ACHN (cell line): ENCODE measurements at places on chromosomes 12 and 14.

- DNase-seq, result no peak
Measured at GRCh38 chr12:115380546-115381120, 696.7 kb upstream of the TBX3 start.

DNA sequence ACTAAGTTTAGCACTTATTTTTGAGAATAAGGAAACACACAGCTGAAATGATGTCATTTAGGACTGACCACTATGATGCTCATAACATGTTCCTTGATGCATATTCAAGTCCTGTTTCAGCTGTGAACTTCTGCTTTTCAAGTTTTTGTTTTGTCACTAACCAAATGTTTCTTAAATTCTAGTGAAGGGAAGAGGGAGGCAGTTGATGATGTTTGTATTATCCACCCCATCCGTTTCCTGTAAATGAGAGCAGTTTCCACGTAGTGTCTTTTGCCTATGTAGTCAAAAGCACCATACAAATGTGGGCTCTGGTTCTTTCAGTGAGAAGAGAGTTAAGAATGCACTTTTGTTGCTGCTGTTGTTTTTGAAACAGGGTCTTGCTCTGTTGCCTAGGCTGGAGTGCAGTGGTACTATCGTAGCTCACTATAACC, 491.8 kb downstream of the PCNX1 start:
- no peak for DNase-seq

DNA sequence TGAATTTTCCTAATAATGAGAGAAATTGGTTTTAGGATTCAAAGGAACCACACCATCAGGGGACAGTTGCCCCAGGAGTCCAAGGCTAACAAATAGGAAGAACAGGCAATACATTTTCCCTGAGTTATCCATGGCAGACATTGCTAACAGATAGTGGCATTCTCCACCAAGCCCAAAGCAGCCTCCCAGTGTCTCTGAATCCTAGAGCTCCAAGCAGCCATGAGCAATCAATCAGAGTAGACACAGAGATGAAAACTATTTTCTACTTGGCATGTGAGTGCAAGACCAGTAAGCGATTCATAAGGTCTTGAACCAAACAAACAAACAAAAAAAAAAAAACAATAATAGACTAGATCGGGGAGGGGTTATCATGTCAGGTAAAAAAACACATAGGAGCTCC, 515.7 kb downstream of the MED13L start:
- DNase-seq, result no peak

GRCh38 chr12:87107766-87108165, 851.6 kb upstream of the MGAT4C start:
- DNase-seq, result no peak

- DNase-seq, result no peak
Measured at GRCh38 chr12:46718495-46718894, 107.3 kb downstream of the SLC38A4 start.

DNA sequence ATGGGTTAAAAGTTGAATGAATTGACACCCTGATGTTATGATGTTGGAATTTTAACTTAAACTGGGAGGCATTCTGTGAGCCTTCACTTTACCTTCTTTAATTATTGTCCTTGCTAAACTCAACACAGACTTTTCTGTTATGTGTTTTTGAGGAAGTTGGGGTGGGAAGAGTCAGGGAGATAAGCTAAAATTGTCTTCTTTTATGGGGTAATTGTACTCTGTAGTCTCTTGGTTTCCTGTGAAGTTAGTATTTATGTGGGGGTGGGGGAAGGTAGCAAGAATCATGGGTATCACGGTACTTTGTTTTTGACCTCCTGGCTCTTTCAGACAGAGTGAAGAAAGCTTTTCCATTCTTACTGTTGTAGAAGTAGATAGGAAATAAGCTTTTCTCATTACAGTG, 32.9 kb downstream of the RAB21 start:
- no peak for DNase-seq

DNA sequence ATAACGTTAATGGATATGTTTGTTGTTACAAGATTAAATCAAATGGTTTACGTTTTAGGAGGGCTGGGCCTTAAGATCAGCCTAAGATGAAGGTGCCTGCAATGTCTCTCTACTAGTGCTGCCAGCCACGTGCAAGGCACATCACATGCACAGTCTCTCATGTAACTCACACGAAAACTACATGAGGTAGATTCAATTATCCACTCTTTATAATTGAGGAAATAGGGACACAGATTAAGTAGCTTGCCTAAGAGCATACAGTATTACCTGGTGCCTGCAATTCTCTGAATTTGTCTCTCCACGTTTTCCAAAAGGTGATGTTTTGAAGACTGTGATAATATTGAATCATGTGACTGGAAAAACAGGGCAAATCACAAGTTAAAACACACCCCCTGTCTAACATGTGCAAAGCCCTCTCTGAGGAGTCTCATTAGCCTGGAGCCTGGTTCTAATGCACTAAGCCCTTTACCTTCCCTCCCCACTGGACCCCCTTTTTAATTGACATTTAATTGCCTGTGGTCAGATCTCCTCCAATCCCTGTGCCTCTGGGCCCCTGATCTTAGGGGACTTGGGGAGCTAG, 14.6 kb upstream of the ATP2A2 start:
- DNase-seq, result no peak

DNA sequence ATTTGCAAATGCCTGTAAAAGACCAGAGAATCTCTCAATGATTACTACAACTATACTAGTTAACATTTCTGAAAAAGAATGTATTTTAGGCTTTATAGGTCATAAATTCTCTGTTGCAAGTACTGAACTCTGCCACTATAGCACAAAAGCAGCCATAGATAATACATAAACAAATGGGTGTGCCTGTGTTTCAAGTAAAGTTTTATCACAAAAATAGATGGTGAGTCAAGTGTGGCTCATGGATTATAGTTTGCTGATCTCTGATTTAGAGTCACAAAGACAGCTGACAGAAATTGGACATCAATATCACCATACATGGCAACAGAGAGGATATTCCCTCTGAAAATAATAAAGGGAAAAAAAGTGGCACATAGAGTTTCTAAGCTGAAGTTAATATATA, 68.1 kb downstream of the FSCB start:
- DNase-seq, result no peak

GRCh38 chr12:15859116-15859515, 23.1 kb upstream of the STRAP start:
- no peak for DNase-seq

DNA sequence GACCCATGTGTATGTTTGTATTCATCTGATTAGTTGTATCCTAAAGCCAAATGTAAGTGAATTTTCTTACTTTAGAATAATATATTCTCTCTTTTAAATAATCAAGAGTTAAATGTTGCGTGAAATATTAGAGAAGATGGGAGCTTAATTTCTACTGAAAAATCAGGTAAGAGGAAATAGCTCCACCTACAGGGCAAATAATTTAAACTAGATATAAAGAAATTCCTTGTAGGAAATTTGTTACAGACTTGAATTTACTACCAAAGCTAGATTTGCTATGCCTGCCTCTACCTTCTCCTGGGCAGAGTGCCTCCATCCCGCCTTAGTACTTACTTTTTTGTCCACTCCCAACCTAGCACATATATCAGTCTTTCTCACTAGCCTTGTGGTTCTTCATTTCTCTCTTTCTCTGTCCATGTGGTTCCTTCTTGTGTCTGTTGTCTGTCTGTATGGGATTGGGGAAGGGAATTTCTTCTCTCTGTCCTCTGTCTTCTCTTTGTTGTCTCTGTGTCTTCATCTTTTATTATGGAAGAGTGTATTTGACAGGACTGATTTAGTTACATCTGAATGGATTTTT, 44.7 kb downstream of the PALS1 start:
- DNase-seq, result peak; percentile 62

- peak; percentile 75 for DNase-seq
Measured at GRCh38 chr14:93103392-93104080, 12.2 kb downstream of the ITPK1 start.

GRCh38 chr14:75522224-75522982, at the start of gene BATF:
TSS of gene BATF (plus strand) at chr14:75522469. CDS start at chr14:75522683, 214 bp downstream.
- no peak for DNase-seq

GRCh38 chr14:25658988-25659387, 609.0 kb upstream of the STXBP6 start:
- DNase-seq, result no peak

GRCh38 chr12:113845900-113846674, 120.0 kb downstream of the RBM19 start:
- DNase-seq, result no peak

- no peak for DNase-seq
Measured at GRCh38 chr12:47614521-47614920, 91.3 kb downstream of the RPAP3 start.

- no peak for DNase-seq
Measured at GRCh38 chr12:76702946-76703345, 61.0 kb upstream of the ZDHHC17 start.

DNA sequence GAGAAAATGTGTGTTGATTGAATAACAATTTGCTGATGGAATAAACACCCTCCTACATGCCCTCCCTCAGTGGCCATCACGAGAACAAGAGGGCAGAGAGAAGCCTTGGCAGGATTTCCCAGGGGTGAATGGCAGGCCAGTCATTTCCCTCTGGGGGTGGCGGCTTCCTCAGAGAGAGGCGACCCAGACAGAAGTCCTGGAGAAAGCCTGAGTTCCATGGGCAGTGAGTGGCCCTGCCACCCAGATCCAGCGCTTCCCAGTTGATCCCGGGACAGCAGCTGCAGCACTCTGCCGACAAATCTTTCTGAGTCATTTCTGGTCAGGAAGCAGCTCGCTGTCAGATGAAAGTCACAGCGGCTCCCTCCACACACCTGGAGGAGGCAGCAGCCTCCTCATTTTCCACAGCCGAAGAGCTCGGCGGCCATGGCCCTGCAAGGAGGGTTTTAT, 123.0 kb downstream of the SCARB1 start:
- DNase-seq, result peak; percentile 54

DNA sequence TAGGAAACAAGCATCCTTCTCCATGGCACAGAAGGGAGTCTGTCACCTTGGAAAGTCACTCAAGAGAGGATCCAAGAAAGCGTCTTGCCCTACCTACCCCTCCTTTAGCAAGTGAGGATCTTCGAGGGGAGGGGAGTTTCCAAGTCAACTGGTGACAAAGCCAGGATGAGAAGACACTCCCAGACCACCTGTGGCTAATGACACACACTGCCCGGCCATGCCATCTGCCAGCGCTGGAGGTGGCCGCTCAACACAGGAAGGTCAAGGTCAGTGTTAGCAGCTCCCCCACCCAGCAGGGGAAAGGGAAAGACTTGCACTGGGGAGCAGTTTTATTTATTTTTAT, 41.3 kb downstream of the ELK3 start:
- no peak for DNase-seq

DNA sequence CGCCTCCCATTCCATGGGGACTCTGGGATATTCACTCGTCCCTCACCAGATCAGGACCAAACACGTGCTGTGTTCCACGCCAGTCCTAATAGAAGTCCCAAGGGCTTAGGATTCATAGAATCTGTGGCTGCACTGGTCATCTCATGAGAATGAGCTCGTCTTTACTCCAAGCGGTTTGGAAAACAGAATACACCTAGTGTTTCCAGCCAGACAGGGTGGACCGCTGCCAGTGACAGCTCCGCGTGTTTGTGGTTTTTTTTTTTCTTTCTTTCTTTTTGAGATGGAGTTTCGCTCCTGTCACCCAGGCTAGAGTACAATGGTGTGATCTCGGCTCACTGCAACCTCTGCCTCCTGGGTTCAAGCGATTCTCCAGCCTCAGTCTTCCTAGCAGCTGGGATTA, 75.1 kb downstream of the GLT1D1 start:
- no peak for DNase-seq

- no peak for DNase-seq
Measured at GRCh38 chr14:32050878-32051277, 26.2 kb upstream of the ARHGAP5 start.

- no peak for DNase-seq
Measured at GRCh38 chr12:87280356-87280755, 748.8 kb downstream of the C12orf50 start.

DNA sequence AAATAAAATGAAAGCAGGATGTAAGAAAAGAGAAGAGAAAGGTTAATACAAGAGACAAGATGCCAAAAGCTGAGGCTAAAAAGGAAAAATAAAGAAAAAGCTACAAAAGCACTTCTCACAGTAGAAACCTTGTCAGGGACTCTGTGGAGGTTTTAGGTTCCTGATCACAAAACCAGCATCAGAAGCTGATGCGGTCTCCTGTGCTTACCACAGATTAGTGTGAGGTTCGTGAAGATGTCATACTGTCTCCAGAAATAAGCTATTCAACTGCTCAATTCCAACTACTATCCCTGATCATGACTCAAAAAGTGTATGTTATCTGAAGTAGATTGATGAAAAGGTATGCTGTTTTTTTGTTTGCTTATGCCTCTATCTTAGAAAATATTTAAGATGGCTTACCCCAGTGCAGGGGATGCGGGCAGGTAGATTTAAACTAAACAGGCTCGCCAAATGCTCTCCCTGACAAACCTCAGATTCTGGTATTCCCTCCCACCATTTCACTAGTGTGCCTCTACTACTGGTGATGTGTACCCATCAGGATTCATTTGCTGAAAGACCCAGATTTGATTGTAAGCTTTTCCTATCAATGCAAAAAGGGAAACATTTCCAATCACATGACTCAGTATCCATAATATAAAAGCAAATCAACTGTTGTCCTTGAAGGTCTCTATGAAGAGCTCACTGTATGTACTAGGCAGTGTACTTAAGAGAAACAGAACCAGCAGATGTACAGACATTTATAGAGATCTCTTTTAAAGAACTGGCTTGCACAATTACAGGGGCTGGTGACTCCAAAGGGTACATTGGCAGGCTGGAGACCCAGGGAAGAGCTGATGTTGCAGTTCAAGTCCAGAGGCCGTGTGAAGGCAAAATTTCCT, 169.5 kb upstream of the FOXN3 start:
- DNase-seq, result no peak

DNA sequence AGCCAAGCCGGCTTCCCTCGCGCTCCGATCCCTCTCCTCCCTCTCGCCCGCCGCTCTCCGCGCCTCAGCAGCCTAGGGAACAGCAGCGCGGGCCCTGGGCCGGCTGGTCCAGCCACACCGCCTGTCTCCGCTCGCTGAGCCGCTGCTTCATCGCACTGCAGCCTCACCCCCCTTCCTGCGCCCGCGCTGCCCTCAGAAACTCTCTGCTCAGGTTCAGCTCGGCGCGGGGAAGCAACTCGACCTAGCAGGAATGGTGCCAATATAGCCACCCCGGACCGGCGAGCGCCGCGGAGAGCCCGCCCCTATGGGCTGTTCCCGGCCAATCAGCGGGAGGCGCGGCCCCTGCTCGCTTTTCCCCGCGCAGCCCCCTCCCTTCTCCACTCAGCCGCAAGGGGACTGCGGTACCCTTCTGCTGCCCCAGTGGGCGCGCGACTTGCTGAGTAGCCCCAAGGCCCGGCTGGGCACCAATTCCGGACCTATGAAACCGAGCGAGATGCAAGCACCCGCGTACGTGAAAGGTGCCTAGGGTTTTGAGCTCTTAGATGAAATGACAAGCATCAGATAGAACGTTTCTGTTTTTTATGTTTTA, at the start of gene ADAMTS20:
TSS of gene ADAMTS20 (minus strand) at position 233 of the 589 bp plus-strand sequence. CDS start 282 bp downstream, outside the sequence.
- DNase-seq, result no peak
